IMR-90 (cell line): ENCODE measurements at places on chromosomes 13 and 19.

DNA sequence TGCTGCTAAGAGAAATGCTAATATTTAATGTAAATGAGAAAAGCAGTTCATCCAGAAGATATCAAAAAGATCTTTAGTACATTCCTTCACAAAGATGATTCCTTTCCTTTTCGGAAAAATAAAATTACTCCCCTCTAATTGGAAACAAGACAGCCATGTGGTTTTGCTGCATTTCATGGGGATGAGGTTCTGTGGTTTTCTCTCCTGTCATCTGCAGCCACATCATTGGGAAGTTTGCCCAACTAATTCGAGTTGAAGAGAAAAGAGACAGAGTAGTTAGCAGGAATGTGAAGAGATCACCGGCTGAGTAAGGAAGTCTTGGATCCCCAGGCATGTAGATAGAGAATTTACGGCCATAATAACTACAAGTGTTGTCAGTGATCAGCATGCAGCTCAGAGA is 122.1 kb downstream of the CYSLTR2 start:
- H3K27ac ChIP-seq, result peak overlapping the region; percentile 1; the same call in 1 of the 2 replicates
- DNase-seq, result peak; percentile 97
- H3K4me3 ChIP-seq, result no peak overlapping the region
- no peaks in the 10 kb centered on the region for H3K36me3 ChIP-seq

GRCh38 chr19:8036434-8037099 is 16.0 kb upstream of the CCL25 start:
- no peak overlapping the region for H3K4me3 ChIP-seq
- no peaks in the 10 kb centered on the region for H3K4me1 ChIP-seq
- H3K36me3 ChIP-seq, result no peaks in the 10 kb centered on the region
- H3K27ac ChIP-seq, result no peak overlapping the region
- H3K27me3 ChIP-seq, result peaks cover 12% of the 10 kb centered on the region; the same call in 1 of the 2 replicates

GRCh38 chr13:74174810-74175209 is 40.6 kb upstream of the KLF12 start:
- no peak overlapping the region for H3K4me3 ChIP-seq
- no peak overlapping the region for H3K27ac ChIP-seq
- no peaks in the 10 kb centered on the region for H3K4me1 ChIP-seq
- DNase-seq, result no peak
- no peaks in the 10 kb centered on the region for H3K36me3 ChIP-seq

GRCh38 chr19:33194886-33195644 is 935 bp downstream of the LRP3 start:
- H3K36me3 ChIP-seq, result peaks cover 2% of the 10 kb centered on the region; the same call in 1 of the 2 replicates
- peak; percentile 48 for DNase-seq
- peaks cover 3% of the 10 kb centered on the region; the same call in 1 of the 2 replicates for H3K4me1 ChIP-seq
- peaks cover 10% of the 10 kb centered on the region; the same call in 1 of the 2 replicates for H3K27me3 ChIP-seq

GRCh38 chr13:113122550-113123225 is at the start of gene F10:
TSS of gene F10 (plus strand) at chr13:113122799. CDS start at chr13:113122856, 57 bp downstream.
- peak within 1 kb of the TSS; percentile 0; the same call in 1 of the 2 replicates for H3K27ac ChIP-seq
- H3K4me3 ChIP-seq, result peak within 1 kb of the TSS; percentile 44
- no peaks in the 10 kb centered on the region for H3K36me3 ChIP-seq

- no peaks in the 10 kb centered on the region for H3K27me3 ChIP-seq
- no peak overlapping the region for H3K4me3 ChIP-seq
- H3K27ac ChIP-seq, result no peak overlapping the region
- H3K4me1 ChIP-seq, result no peaks in the 10 kb centered on the region
Observed at GRCh38 chr13:40993987-40994386, 25.1 kb downstream of the ELF1 start.

- H3K27ac ChIP-seq, result no peak overlapping the region
- no peaks in the 10 kb centered on the region for H3K4me1 ChIP-seq
- no peak overlapping the region for H3K4me3 ChIP-seq
Observed at GRCh38 chr19:17766543-17767131, 15.4 kb downstream of the FCHO1 start.

GRCh38 chr19:45935267-45935666 is 20.7 kb upstream of the NANOS2 start:
- peaks cover 59% of the 10 kb centered on the region for H3K27me3 ChIP-seq
- no peak overlapping the region for H3K4me3 ChIP-seq
- no peak overlapping the region for H3K27ac ChIP-seq
- no peak for DNase-seq
- H3K4me1 ChIP-seq, result no peaks in the 10 kb centered on the region

- H3K27ac ChIP-seq, result no peak overlapping the region; the same call in 1 of the 2 replicates
- no peaks in the 10 kb centered on the region for H3K27me3 ChIP-seq
- no peaks in the 10 kb centered on the region; the same call in 1 of the 2 replicates for H3K36me3 ChIP-seq
- peak overlapping the region; percentile 76 for H3K4me3 ChIP-seq
Observed at GRCh38 chr19:44072543-44073401, 813 bp downstream of the ZNF284 start.

- no peaks in the 10 kb centered on the region for H3K27me3 ChIP-seq
- H3K4me1 ChIP-seq, result peaks cover 7% of the 10 kb centered on the region
- H3K4me3 ChIP-seq, result peak overlapping the region; percentile 56
- H3K36me3 ChIP-seq, result no peaks in the 10 kb centered on the region; the same call in 1 of the 2 replicates
Observed at GRCh38 chr19:13794398-13794756, 866 bp upstream of the ZSWIM4 start.
